ENCODE measurements at places on chromosomes 12 and 14.
A peak's percentile ranks its signal among the peaks of the same experiment; 100 is the strongest.

DNA sequence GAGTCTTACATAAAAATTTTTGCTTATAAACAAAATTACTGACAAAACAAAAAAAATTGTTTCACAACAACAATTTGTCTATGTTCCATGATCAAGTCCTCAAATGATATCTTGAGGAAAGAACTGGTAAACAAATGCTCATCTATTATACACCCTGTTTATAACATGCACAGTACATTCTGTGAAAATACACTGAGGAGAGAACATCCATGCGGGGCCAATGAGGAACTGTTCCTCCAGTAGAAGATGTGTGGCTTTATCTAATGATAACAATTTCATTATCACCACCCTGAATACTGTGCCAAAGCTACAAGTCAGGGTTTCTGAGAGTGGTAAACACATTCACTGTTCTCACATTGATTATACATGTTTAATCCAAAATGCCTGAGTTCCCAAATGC lies 10.8 kb downstream of the MLH3 start:
- DNase-seq: no peak

DNA sequence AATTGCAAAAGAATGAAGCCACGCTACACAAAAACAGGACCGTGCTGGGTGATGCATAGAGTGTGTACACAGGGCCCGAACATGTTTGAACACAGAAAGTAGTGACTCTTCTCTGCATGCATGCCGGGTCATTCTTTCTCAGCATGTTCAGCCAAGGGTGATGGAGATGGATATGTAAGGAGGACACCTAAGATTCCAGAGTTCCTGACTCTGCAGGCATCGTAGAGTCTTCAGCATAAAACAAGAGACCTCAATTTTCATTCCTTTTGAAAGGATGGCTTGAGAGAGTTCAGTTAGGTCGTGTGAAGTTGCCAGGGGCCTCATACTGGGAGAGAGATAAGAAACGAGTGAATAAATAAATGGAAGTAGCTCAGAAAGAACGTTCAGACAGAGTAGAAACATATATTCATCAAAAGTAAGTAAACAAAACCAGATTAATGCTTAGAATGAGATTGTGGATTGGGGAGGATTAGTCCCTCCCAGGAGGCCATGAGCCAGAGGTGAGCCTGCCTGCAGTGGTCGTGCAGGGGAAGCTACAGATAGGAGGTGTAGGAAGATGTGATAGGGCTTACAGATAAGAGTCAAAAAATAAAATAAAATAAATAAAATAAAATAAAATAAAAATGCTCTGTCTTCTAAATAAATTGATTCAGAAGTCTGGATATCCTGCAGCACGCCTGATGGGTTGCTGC lies 27.6 kb upstream of the SEL1L start:
- no peak for DNase-seq

DNA sequence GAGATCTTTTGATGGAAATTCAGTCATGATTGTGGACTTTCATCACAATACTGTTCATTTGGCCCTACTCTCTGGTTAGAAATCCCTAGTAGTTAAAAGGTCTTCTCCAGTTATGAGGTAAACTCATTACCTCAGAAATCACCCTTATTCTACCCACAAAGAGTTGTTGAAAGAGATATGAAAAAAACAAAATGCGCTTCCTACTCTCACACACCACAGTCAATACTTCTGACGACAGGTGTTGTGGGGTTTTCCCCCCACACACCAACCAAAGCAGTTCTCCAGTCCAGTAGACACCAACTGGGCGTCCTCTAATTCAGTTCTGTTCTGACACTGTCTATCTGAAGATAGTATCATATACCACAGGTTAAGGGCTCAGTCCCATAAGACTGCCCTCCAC lies 54.9 kb downstream of the TRMT5 start:
- DNase-seq: no peak

DNA sequence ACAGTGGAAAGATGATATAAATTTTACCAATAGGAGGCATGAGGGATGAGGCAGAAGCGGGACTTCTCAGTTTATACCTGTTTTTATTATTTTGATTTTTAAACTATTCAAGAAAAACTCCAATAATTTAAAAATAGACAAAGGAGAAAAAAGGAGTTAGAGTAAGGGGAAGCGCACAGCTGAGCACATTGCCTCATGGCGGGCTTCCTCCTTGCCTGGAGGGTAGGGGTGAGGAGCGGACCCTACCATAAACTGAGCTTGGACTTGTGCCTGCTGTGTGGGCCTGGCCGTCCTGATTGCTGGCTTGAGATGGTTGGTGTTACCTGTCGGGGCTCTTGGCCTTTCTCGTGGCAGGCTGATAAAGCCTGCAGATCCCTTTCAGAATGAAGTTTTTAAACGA lies 15.1 kb upstream of the HIP1R start:
- no peak for DNase-seq

- no peak for DNase-seq
Observed at GRCh38 chr14:95313190-95313589, 6.5 kb downstream of the CLMN start.

DNA sequence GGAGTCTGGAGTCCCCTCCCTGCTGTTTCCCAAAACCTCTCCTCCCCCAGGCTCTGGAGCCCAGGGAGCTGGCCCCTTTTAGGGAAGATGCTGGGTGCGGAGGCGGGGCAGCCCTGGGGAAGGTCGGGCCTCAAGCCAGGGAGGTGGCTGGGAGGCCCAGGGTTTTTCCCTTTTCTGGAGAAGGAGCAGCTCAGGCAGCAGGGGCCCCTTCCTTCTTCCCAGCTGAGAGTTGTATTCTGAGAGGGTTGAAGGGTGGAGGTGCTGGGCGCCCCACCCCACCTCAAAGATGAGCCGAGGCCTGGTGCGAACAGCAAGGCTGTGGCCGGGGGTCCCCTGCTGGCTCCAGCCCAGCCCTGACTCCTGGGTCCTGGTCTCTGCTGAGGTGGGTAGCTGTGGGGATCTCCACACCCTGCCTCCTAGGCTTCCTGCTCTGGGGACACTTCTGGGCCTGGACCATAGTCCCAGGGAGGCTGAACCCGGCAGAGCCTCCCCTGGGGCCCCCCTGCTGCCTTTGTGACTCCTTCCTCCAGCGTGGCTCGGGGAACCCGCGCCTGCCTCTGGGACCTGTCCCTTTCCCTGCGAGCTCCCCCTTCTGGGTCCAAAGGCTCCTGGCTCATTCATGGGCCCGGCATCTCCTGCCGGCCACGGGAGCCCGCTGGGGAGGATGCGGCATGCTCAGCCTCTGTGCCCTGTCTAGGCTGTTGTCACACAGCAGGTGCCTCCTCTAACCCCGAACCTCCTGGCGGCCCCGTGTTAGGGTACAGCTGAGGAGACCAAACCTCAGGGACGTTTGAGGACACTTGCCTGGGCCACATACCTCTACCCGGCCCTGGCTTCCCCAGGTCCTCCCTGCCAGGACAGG lies 4.4 kb downstream of the TRMT61A start:
- peak; percentile 38 for DNase-seq

DNA sequence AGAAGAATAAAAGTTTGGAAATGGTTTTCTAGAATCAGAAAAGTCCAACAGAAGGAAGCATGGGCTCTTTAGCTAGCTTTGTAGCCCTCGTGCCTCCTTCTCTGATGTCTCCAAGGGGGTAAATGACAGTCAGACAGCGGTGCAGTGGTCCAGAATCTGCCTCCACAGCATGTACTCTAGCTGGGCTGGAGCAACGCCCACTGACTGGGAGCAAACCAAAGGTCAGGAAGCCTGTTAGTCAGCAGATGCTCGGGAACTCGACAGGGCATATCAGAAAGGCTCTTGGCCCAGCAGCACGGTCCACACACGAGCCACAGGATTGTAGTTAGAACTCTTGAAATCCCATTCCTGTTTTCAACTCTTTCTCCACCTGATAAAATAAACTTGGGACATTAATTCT lies 164.3 kb downstream of the GRIN2B start:
- DNase-seq: no peak

DNA sequence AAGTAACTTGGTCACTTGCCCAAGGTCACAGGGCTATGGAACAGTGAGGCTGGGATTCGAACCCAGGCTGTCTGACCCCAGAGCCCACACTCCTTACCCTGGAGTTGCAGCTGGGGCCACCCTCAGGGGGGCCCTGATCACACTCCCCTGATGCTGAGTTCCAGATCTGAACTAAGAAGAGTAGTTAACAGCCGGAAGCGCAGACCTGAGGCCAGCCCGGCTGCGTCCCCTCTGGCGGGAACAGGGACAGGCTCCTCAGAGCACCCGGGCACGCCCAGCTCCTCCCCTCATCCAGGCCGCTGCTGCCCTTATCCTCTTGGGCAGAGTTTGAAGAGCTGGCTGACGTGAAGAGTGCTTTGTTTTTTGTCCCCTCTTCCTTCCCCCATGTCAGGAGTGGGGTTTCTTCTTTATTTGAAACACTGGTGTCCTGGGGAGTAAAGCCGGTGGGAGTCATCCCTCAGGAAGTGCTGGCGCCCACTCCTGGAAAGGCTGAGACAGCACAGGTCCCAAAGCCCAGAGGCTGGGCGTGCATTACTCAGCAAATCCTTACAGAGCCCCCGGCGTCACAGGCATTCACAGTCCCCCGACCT lies 8.7 kb downstream of the PHB2 start:
- peak; percentile 60 for DNase-seq

GRCh38 chr12:11584221-11584855 lies 65.1 kb upstream of the ETV6 start:
- peak; percentile 35 for DNase-seq

GRCh38 chr12:123363740-123364531 lies 711 bp downstream of the SBNO1 start:
- DNase-seq: peak; percentile 30

DNA sequence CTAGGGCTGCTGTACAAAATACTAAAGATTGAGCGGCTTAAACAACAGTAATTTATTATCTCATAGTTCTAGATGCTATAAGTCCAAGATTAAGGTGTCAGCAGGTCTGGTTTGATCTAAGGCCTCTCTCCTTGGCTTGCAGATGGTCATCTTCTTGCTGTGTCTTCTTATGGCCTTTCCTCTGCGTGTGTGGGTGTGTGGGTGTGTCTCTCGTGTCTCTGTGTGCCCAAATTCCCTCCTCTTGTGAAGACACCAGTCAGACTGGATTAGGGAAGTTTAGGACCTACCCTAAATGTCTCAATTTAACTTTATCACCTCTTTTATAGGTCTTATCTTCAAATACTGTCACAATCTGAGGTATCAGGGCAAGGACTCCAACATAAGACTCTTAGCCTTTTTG lies 28.3 kb downstream of the DDHD1 start:
- DNase-seq: no peak

DNA sequence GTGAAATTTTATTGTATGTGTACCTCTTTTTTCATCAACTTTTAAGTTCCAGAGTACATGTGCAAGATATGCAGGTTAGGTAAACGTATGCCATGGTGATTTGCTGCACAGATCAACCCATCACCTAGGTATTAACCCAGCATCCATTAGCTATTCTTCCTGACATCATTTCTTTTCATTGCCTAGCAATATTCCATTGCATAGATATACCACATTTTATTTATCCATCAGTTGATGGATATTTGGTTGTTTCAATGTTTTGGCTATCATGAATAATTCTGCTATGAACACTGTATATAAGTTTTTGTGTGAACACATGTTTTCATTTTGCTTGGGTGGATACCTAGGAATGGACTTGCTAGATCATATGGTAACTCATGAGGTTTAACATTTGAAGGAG lies 439.9 kb upstream of the SOX5 start:
- no peak for DNase-seq

GRCh38 chr12:43807386-43807785 lies 1.3 kb upstream of the TWF1 start:
- no peak for DNase-seq

DNA sequence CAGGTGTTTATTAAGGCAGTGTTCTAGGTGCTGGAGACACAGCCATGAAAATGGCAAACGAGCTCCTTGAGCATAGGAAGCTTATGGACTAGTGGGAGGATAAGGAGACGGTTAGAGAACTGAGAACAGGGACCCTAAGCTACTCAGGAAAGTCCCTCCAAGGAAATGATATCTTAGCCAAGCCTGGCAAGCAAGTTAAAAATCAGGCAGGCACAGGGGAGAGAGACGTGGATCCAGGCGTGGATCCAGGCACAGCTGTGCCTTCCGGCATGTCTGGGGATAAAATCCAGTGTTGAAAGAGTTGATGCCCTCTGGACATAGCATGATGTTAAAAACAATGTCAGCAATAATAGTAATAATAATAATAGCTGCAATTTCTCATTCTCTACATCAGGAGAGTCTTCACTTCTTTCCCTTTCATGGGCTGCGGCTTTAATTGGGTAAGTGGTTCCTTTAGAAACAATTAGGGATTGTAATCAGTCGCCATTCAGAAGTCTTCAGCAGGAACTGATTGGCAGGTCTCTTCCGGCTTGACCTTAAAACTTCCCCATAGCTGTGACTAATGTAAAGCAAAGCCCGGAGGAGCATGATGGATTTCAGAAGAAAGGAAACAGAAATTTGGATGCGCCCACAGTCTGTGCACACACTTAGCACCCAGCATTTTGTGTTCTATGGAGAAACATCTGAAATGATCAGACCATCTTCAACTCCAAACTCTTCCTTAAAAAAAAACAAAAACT lies 230.2 kb downstream of the SLC41A2 start:
- no peak for DNase-seq

- DNase-seq: no peak
Observed at GRCh38 chr14:24394275-24394674, 4.5 kb upstream of the NYNRIN start.

GRCh38 chr12:57237932-57238853 lies 8.7 kb downstream of the SHMT2 start:
- no peak for DNase-seq

DNA sequence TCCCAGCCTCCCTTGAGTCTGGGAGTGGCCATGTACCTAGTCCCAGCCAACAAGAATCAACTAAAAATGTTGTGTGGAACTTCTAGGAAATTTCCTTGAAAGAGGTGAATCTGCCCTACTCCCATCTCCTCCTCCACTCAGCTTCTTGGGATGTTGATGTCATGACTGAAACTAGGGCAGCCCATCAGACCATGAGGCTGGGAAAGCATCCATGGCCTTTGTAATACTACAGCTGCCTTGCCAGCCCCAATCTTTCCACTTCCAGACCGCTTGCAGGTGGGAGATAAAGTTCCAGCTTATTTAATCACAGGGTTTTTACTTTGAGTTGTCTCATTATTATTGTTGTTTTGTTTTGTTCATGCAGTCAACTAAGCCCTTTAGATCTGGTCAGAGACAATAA lies 170.3 kb upstream of the LMNTD1 start:
- no peak for DNase-seq

DNA sequence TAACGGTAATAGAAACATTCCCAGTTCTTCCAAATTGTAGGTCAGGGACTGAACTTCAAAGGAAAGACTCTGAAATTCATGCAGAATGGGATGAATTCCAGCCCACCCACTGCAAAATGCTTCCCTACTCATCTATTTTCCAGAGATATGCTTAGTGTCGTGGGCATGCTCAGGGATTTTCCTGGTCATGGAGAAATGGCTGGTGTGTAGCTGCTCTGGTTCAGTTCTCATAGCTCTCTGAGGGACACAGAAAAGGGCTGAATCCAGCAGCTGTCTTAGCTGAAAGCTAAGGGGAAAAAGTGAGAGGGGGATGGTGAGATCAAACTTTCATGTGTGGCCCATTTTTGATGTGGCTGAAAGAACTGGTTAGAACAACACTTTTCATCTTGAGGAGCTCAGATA lies 72.9 kb upstream of the KRAS start:
- DNase-seq: no peak

GRCh38 chr12:88579161-88579517 lies 1.1 kb downstream of the KITLG start:
- DNase-seq: no peak
